Stimulated activated CD8-positive, alpha-beta memory T cell treated with anti-CD3 and anti-CD28 coated beads, Interleukin-4, amount 100 ng/mL, for 4 hours (primary cell): ENCODE measurements at places on chromosomes 1 and 21.

- DNase-seq = no peak
Observed at GRCh38 chr1:34763142-34763781, 3.7 kb downstream of the GJB4 start.

GRCh38 chr1:156577550-156577949 is 2.0 kb upstream of the TTC24 start:
- no peak for DNase-seq

- DNase-seq = no peak
Observed at GRCh38 chr1:236615399-236616148, 11.3 kb upstream of the HEATR1 start.

DNA sequence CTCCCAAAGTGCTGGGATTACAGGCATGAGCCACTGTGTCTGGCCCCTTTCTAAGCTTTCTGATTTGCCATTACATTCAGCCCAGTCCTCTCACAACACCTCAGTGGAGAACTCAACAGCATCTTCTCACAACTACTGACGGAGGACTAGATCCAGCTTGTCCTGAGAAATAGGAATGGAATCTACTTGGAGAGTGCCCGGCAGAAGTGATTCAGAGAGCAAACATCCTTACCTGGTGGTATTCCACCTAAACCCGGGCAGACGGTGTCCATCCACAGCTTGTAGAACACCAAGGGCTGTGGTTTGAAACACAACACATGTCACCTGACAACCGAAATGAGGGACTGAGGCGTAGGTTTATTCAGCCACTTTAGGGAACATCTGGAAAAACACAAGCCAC is 28.8 kb upstream of the CCSAP start:
- no peak for DNase-seq

GRCh38 chr1:60033066-60033465 is 40.5 kb downstream of the C1orf87 start:
- no peak for DNase-seq

DNA sequence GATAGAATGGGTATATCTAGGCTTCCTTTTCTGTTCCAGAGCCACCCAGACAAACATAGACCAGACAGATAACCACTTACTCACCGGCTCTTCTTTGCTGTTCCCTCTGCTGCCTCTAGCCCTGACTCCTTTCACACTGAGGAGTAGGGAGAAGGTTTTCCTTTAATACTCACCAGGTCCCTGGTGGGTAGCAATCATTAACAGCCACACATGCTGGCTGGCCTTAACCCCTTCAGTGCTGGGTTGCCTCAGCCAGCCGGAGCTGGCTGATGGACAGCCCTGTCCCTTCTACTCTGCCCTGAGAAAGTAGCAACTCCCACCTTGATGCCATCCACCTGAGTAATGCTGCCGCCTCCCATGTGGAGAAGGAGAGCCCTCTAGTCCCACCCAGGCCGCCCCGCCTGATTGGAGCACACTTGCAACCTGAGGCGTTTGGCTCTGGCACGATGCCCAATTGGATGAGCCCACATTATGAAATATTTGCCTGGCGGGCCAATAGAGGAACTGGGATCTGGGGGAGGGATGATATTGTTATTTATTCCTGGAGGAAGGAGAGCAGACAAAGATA is 71.6 kb downstream of the PLEKHA6 start:
- DNase-seq = no peak

DNA sequence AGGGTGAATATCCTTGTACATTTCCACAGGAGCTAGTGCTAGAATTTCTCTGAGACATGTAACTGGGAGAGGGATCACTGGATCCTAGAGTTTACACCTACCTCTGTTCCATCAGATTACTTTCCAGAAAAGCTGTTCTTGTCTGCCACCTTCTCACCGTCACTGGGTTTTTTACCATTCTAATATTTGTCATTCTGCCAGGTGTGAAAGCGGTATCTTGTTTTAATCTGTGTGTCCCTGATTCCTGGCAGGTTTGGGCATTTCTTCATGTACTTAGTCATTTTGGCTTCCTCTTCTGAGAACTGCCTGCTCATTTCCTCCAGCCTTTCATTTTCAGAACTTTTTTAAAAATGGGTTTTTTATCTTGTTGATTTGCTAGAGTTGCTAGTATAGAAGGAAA is 5.1 kb downstream of the PMF1 start:
- DNase-seq = no peak

DNA sequence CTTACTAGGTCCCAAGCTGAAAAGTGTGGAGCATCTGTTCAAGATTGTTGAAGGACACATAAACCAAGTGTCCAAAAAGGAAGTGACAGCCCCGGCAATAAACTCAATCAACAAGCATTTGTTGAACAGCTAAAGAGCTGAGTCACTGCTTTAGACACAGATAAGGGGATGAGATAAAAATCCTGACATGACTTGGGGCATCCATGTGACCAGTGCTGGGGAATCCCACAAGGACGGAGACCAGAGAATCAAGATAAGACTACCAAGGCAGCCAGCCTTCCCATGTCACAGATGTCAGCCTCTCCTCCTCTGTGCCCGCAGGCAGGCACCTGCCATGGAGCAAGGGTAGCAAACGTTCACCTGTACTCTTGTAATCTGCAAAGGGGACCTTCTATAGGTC is 118.6 kb upstream of the KAZN start:
- no peak for DNase-seq

DNA sequence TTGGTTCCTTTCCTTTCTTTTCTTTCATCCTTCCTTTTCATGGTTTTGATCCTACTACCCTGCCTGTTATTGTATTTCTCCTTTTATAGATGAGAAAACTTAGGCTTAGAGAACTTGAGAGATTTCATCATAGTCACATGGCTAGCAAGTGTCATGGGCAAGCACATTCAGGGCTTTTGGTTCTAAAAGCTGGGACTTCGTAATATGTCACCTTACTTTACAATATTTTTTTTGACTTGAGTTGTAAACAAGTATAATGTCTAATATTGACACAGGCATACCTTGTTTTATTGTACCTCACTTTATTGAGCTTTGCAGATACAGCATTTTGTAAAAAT is 70.7 kb downstream of the MTR start:
- no peak for DNase-seq

- no peak for DNase-seq
Observed at GRCh38 chr1:30302858-30303257, 420.5 kb downstream of the MATN1 start.

DNA sequence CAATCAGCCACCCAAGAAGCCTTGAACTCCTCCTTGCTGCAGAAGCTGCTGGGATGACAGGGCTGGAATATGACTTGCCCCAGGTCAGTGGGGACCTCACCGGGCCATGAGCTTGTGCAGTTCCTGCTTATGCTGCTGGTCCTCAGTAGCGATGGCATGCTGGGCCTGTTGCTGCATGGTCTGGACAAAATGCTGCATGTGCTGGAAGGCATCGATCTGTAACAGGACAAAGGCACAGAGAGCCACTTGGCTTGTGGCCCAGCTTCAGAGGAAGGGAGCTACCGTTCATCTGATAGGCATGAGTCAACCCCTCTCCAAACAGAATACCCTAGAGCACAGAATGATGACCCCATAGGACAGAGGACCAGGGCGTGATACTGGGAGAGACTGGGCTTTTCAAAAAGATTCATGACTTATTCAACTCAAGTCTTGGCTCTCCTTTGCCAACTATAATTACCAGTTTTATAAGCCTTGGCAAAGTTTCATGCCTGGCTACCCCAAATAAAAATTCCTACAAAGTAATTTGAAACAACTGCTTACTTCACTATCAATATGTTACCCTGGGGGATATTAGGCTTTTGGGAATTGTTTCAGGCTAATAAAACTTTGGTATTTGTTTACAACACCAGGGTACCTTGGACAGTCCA is 34.7 kb upstream of the EXOSC10 start:
- DNase-seq = no peak

DNA sequence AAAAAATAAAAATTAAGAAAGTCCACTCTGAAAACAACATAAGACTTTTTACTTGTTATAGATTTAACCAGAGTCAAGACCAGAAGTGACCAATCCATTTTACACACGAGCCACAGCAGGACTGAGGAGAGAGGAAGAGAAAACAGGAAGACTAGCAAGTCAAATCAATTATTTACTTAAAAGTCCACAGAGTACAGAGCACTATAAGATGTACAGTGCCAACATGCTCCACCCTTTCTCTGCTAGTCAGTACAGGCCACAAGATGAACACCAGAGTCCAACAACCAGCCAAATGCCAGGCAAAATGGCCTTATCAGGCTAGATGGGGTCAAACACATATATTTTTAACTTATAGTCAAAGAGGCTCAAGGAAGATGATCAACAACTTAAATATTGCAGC is 19.5 kb downstream of the LUZP1 start:
- no peak for DNase-seq

DNA sequence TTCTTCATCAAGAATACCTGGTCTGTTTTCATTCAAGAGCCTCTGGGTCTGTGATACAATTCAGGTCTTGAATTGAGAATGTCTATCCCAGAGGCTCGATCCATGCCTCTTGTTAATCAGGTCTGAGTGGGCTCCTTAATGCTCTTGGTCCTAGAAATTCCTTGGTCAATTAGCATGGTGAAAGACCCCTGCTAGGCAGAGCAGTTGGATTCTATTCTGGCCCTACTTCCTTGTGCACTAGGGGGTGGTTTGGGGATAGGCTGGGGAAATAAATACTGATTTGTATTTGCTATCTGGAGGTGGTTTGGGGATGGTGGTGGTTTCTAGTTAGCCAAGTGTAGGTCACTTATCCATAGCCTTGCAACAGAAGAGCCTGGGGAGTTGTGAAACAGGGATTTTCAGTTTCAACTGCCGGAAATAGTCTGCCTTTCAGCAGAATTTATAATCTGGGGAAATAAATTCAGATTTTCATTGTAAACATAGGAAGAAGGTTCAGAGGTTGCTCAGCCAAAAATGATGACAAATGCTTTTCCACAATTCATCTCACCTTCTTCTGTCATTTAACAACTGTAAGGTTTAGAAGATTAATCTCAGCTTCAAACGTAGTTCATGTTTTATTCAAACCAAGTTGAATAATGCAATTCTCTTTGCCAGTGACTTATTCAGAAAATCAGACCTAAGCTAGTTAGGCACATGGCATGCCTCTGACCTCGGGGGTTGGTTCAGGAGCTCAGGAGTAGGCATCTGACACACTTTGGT is 22.2 kb upstream of the SCAF4 start:
- no peak for DNase-seq

GRCh38 chr1:60896701-60897363 is 185.5 kb upstream of the NFIA start:
- DNase-seq = no peak

DNA sequence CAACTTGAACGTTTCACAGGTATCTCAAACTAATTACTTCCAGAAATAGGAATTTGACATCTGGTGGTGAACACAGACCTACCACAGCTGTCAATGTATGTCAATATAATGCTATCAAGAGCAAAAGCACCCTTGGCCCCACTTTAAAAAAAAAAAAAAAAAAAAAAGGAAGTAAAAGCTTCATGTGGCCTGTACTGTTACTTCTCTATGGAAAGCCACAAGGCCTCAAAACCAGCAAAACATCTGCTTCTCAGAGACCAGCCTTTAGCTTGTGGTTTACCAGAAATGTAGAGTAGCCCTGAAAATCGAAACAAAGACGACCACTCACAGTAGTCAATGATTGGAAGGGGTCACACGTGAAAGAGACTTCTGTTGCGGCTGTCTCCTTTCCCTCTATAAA is 109.6 kb downstream of the SLC45A1 start:
- no peak for DNase-seq

- DNase-seq = no peak
Observed at GRCh38 chr1:225824533-225824941, 14.6 kb downstream of the EPHX1 start.

- no peak for DNase-seq
Observed at GRCh38 chr21:44992608-44993031, 52.8 kb downstream of the SLX9 start.

GRCh38 chr1:202276081-202276715 is 65.5 kb downstream of the UBE2T start:
- no peak for DNase-seq

GRCh38 chr1:66415866-66416265 is 118.1 kb upstream of the SGIP1 start:
- DNase-seq = no peak

DNA sequence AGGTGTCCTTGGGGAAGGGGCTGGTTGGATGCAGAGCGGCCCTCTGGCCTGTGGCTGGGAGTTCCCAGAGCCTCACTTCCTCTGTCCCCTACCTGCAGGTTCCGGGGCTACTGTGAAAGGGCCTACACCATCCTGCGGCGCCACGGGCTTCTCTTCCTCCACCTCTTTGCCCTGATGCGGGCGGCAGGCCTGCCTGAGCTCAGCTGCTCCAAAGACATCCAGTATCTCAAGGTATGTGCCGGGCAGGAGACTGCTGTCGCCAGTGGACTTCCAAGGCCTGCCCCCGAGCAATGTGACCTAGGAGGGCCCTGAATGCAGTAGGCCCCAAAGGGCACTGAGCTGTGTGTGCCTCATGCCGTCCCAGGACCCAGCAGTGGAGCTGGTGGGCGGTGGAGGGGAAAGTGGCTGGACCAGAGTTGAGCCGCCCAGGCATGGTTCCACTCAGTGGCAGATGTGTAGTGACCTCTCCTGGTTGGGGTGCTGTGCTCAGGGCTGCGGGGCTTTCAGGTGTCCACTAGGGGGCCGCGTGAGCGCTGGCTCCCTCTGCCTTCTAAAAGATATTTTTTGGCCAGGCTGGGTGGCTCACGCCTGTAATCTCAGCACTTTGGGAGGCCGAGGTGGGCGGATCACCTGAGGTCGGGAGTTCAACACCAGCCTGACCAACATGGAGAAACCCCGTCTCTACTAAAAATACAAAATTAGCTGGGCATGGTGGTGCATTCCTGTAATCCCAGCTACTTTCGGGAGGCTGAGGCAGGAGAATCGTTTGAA is 73.4 kb downstream of the PIK3CD start:
- DNase-seq = peak; percentile 33

GRCh38 chr1:31828341-31828740 is 12.5 kb upstream of the SPOCD1 start:
- no peak for DNase-seq

DNA sequence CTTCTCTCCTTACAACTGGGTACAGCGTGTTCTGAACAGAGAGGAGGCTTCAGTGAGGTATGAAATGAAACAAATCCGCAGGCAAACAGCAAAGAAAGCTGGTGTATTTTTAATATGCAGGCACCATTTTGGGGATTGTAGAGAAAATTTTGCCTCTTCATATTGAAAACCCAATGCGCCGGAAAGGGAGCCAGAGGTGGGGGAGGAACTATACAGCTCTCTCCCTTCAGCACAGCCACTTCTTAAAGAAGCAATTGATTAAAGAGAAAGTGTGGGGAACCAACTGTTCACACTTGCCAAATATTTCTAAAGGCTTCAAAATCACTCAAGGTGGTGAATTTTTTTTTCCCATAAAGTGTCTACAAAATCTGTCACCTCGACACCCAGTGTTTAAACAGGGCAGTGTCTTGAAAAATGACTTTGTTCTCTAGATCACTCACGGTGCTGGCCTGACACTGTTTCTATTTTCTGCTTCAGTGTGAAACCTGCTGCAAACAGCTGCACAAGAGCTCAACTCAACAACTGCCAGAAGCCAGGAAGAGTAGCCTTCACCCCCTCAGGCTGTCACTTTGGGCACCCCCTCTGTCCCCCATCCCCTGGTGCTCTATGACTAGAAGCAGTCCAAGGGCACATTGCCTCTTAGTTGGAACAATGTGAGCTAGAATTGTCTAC is 123.8 kb upstream of the CTTNBP2NL start:
- no peak for DNase-seq

GRCh38 chr1:42852608-42852980 is 6.2 kb downstream of the ZNF691 start:
- no peak for DNase-seq
